Stimulated activated memory B cell treated with anti-CD40 and anti-IgM and Interleukin-4, amounts not matched to agents 10 μg/mL and 1 μg/mL and 100 μg/mL, for 72 hours (primary cell): ENCODE measurements at places on chromosomes 16 and 17.

- no peak for ATAC-seq
Observed at GRCh38 chr17:8227238-8227581, 16.8 kb upstream of the AURKB start.

- ATAC-seq, result no peak
Observed at GRCh38 chr17:61484174-61484573, 32.0 kb downstream of the TBX4 start.

- no peak for ATAC-seq
Observed at GRCh38 chr16:87201052-87201451, 116.1 kb downstream of the C16orf95 start.

DNA sequence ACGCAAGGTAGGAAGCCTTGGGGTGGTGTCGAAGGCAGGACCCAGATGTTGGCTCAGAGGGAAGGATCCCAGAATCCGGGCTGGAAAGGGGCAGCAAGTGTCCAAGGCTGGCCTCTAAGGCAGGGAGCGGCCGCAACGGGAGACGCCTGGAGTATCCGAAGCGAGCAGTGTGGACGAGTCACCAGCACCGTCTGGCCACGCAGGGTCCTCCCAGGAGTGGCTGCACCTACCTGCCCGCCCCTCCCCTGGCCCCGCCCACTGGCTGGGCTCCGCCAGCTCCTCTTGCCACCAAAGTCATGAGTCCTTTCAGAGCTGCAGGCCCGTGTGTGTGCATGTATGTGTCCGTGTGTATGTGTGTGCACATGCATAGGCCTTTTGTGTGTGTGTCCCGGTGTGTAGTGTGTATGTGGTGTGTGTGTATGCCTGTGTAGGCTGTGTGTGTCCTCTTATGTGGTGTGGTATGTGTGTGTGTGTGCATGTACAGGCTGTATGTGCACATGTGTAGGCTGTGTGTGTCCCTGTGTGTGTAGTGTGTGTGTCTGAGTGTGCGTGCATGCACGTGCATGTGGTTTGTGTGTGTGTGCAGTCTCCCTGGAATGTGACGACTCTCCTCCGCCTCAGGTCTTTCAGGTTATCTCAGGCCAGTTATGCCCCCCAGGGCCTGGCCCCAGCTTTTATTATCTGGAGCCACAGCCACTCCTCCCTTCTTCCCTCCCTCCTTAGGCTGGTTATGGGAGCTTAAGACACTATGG is at the start of gene PRSS8:
TSS of gene PRSS8 (minus strand) at position 193 of the 752 bp plus-strand sequence. CDS start 229 bp downstream, outside the sequence.
- ATAC-seq, result no peak

DNA sequence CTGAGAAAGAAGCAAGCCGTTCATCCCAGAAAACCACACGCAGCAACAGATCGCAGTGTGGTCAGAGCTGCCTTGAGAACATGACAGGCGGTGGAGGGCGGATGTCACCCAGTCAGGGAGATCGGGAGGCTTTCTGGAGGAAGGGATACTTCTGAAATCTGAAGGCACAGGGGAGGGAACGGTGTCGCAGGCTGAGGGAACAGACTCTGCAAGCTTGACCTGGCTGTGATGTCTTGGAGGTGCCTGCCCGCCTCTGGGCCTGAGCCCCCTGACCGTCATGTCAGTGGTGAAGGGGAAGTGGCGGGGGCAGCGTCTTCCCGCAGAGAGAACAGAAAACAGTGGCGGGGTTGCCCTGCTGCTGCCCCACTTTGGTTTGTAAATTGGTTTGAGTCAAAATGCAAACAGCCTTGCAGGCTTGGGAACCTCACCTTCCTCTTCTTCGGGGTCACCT is 8.1 kb upstream of the ATP2A3 start:
- peak; percentile 80 for ATAC-seq

DNA sequence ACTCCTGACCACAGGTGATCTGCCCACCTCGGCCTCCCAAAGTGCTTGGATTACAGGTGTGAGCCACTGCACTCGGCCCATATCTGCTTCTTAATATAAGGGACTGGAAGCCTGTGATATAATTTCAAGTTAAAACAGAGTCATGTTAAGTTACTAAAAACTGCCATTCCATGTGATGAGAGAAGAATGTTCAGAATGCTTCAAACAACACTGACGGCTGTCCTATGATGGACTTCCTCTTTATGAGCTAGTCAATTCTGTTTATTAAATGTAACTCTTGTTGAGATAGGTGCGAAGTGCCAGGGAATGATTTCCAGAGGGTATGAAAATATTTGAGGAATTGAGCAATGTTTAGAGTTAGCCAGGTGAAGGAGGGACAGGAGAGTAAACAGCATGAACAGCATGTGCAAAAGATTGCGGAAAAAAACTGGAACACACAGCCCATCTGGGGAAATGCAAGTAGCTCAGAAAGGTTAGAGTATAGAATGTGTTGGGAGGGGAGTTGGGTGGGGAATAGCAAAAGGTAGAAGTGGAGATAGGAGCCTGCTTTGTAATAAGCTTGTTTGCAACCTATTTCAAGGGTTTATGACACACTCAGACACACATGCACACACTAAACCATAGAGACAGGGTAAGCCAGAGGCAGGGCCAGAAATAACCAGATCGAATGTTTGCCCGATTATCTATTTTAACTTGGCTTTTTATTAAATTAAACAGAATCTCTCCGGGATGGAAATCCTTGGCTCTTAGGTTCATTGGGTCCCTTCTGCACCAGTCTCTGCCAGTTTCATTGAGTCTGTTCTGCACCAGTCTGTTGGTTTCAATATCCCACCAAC is 135.6 kb upstream of the COX10 start:
- no peak for ATAC-seq

GRCh38 chr17:70945386-70945785 is 776.1 kb downstream of the KCNJ2 start:
- no peak for ATAC-seq

- ATAC-seq, result no peak
Observed at GRCh38 chr17:43616852-43617251, 44.9 kb downstream of the MEOX1 start.

- ATAC-seq, result no peak
Observed at GRCh38 chr16:119835-120491, 18.5 kb downstream of the NPRL3 start.

GRCh38 chr17:35345926-35346771 is 27.3 kb downstream of the SLFN11 start:
- ATAC-seq, result peak; percentile 61

- no peak for ATAC-seq
Observed at GRCh38 chr17:43444223-43445008, 39.4 kb upstream of the DHX8 start.

GRCh38 chr16:85360323-85361277 is 248.3 kb upstream of the CIBAR2 start:
- no peak for ATAC-seq

GRCh38 chr16:75053791-75054555 is 55.1 kb downstream of the ZNRF1 start:
- no peak for ATAC-seq

DNA sequence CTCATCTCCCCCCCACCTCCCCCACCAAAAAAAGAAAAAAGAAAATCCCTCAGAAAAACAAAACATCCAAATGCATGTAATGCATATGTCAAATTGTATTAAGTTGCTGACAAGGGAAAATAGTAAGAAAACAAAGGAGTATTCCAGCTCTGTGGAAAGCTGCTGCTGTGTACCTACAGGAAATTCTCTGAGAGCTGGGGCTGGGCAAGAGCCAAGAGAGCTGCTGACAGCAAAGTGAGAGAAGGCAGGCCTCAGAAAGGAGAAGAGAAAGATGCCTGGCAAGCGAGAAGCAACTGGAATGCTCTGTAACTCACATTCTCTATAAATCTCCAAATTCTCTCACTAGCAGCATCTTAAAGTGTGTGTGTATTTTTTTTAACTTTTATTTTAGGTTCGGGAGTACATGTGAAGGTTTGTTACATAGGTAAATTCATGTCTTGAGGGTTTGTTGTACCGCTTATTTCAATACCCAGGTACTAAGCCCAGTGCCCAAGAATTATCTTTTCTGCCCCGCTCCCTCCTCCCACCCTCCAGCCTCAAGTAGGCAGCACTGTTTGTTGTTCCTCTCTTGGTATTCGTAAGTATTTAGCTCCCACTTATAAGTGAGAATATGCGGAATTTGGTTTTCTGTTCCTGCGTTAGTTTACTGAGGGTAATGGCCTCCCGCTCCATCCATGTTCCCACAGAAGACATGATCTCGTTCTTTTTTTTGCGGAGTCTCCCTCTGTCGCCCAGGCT is 24.4 kb downstream of the CNTROB start:
- no peak for ATAC-seq
